ENCODE measurements at places on chromosomes 7 and 10.

DNA sequence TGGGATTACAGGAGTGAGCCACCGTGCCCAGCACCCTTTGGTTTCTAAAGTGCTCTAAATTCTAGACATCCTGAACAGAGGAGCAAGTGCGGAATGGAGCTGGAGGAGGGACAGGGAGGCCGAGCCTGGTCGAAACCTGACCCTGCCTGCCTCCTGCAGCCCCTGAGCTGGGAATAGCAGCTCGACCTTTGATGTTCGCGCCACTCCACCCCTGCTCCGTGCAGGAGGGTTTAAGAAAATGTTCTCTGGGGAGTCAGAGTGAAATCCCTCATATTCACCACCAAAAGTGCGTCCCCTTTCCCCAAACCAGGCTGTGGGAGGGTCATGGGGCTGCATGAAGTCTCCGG lies 1.8 kb downstream of the PGAM2 start:
- no peak for DNase-seq

DNA sequence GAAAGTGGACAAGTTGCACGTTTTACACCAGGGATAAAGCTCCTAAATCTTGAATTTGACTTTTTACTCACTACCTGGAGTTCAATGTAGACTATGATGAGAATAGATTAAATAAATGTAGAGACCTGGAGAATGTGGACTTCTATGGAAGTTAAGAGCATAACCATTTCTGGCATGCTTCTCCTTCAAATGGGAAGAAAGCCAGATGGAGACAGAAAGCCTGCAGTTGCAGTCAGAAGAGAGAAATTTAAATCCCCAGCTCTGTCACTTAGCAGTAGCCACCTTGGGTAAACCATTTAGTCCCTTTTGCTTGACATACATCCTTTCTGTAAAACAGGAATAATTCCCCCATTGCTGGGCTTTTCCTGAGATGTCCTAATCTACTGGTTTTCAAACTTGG lies 355.3 kb upstream of the AUTS2 start:
- peak; percentile 5 for DNase-seq

GRCh38 chr10:91700788-91701444 lies 68.0 kb upstream of the PPP1R3C start:
- no peak for DNase-seq

GRCh38 chr10:125060826-125061556 lies 99.4 kb downstream of the CTBP2 start:
- DNase-seq, result peak; percentile 85

DNA sequence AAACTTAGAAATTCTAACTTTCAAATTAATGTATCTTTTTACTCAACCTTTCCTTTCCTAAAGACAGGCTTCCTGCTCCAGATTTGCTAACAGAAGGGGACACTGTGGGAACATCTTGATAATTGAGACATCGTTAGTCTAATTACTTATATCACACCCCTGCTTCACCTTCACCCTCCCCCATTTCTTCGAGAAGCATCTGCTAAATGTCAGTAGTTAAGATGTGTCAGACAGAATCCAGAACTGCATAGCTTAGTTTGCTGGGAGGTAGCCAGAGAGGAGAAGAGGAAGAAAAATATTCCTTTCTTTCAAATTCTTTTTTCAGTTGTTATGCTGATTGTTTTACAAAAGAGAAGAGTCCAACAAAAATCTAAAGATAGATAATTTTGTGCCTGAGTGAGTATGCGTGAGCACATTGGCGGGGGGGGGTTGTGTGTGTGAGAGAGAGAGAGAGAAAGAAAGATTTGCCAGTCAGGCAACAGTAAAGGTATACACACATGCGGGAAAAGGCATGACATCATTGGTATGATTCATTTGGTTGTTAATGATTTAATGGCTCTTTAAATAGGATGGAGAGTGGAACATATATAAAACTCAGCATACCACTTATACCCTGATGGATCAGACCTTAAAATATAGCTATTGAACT lies 192.4 kb downstream of the PTN start:
- no peak for DNase-seq

DNA sequence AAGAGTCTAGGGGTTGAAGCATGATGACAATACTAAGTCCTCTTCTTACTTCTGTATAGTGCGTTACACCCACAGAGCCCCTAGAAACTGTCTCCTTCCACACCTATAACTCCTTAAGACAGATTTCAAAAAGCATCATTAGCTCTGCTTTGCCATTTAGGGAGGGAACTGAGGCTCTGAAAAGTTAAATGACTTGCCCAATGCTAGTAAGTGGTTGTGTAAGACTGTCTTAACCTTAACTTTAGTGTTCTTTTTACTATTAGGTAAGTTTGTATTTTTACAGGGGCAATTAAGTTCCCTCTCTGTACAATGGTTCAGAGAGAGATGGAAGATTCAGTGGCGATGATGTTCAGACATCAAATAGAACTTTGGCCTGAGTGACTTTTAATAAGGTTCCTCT lies 72.7 kb upstream of the ASAH2 start:
- DNase-seq, result no peak

GRCh38 chr7:97439637-97440214 lies 292.2 kb upstream of the TAC1 start:
- DNase-seq, result no peak

DNA sequence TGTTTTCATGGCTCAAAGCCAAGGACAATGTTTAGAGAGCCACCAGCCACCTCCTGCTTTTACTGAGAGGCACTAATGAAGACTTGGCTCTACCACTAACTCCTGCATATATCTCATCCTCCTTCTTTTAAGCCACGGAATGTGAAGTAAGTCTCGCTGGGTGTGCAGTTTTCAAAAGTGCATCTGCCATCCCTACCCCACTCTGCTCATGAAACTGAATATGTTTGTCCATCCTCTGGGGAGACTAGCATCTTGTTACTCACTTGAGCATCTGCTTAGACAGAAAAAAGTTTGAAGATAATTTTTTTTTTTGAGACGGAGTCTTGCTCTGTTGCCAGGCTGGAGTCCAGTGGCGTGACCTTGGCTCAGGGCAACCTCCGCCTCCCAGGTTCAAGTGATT lies 40.8 kb downstream of the EPDR1 start:
- no peak for DNase-seq

DNA sequence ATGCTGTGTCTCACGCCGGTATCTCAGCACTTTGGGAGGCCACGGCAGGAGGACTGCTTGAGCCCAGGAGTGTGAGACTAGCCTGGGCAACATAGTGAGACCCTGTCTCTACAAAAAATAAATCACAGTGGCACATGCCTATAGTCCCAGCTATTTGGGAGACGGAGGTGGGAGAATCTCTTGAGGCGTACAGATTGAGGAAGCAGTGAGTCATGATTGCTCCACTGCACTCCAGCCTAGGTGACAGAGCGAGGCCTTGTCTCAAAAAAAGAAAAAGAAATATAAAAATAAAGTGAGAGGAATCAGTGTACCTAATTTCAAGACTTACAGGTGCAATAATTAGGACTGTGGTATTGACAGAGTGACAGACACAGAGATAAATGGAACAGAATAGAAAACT lies 23.9 kb downstream of the SLC25A40 start:
- no peak for DNase-seq

- DNase-seq, result no peak
These were observed 389.1 kb downstream of the XPNPEP1 start for GRCh38 chr10:109534193-109534592.

GRCh38 chr10:48231178-48231577 lies 43.3 kb downstream of the FRMPD2 start:
- no peak for DNase-seq

DNA sequence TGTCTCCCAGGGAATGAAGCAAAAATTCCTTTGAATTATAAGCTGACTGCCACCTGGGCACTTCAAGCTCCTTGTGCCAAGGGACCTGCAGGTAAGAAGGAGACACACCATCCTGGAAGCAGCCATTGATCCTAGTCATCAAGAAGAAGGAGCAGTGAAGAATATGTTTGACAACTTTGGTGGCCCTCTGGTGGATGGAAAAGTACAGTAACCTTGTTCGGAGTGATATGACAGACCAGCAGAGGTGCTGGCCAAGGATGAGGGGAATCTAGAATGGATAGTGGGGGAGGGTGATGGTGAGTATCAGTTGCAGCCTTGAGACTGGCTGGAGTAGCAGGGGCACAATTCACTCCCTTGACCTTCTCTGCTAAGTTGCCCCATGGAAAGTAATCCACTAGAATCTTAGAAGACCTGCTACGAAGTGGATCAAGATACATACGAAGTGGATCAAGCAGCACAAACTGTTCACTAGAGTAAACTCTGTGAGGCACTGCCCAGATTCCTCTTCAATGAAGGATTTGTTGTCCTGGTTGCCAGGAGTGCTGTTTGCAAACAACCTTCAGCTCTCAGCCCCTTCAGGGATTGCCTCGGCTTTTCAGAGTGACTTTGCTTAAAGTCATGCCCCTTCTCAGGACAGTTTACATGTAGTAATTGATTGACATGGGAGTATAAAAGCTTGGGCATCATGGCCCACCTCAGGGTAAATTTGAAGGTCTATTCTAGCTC lies 44.8 kb upstream of the ORC5 start:
- no peak for DNase-seq

GRCh38 chr10:105023211-105024111 lies 382.4 kb downstream of the SORCS3 start:
- DNase-seq, result no peak

- peak; percentile 79 for DNase-seq
These were observed 14.0 kb downstream of the DNAJB12 start for GRCh38 chr10:72340510-72341261.

- no peak for DNase-seq
These were observed 4.9 kb downstream of the PKD2L1 start for GRCh38 chr10:100325158-100325557.

GRCh38 chr7:96102096-96102811 lies 219.6 kb downstream of the SLC25A13 start:
- DNase-seq, result no peak

GRCh38 chr10:60508037-60508436 lies 118.4 kb upstream of the ANK3 start:
- no peak for DNase-seq

DNA sequence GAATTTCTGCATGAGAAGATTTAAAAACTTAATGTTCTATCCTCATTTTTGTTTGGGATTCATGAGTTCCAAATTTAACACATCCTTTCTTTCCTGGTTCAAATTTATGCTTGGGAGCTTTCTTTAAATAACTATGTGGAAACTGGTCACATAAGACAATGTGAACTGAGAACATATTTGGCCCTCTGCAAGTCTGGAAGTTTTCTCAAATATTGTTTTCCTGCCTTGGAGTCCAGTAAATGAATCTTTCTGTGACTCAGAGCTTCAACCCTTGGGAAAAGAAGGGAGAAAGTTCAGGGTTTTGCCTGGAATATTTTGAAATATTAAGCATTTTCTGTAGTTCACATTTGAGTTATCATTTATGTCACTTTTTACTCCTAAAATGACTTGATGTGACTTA lies 559.0 kb upstream of the NRP1 start:
- DNase-seq, result no peak

DNA sequence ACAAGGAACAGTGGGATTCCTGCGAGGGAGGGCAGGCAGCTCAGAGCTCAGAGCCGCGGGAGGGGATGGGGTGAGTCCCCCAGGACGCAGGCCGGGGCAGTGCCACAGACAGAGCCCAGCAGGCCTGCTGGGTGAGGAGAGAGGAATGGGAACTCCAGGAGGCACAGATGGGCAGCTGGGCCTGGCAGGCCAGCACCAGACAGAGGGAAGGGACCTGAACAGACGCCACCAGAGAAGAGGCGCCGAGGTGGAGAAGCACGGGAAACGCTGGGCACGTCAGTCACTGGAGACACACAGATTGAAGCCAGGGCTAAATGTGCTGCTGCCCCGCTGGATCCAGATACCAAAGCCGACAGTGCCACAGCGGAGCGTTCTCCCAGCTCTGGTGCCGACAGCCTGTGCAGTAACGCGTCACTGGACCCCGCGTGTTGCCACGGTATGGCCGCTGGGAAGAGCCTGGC lies 225.8 kb downstream of the MAD1L1 start:
- no peak for DNase-seq

DNA sequence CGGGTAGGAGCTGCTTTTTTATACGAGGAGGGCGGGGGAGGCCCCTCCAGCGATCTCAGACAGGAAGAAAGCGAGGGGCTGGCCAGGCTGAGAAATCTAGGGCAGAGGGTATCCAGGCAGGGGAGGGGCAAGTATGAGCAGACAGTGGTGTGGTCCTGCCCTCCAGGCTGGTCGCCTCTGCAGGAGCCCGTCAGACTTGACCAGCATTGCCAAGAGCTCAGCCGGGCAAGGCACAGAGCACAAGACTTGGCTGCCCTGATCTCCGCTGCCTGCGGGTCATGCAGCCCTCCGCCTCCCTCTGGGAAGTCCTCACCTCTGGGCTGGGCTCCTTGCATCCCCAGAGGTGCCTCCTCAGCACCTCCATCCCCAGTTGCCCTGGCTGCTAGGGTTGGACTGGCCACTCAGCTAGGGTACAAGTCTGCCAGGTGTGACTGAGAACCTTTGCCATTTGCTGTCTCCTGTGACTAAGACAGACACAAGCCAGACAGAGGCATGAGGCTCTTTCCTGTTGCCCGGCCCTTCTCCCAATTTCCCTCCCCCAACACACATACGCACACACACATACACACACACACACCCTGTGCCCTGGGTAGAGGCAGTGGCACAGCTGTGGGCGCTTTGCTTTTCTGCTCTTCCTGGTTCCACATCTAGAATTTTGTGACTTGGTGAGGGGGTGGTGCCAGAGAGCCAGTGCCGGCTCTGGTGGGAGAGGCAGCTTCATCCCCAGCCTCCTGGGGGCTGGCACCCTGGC lies 59.1 kb upstream of the PPIF start:
- DNase-seq, result no peak

- DNase-seq, result no peak
These were observed 18.3 kb downstream of the KLLN start for GRCh38 chr10:87844837-87845623.

GRCh38 chr10:46035923-46036849 lies 5.8 kb upstream of the NCOA4 start:
- DNase-seq, result no peak

DNA sequence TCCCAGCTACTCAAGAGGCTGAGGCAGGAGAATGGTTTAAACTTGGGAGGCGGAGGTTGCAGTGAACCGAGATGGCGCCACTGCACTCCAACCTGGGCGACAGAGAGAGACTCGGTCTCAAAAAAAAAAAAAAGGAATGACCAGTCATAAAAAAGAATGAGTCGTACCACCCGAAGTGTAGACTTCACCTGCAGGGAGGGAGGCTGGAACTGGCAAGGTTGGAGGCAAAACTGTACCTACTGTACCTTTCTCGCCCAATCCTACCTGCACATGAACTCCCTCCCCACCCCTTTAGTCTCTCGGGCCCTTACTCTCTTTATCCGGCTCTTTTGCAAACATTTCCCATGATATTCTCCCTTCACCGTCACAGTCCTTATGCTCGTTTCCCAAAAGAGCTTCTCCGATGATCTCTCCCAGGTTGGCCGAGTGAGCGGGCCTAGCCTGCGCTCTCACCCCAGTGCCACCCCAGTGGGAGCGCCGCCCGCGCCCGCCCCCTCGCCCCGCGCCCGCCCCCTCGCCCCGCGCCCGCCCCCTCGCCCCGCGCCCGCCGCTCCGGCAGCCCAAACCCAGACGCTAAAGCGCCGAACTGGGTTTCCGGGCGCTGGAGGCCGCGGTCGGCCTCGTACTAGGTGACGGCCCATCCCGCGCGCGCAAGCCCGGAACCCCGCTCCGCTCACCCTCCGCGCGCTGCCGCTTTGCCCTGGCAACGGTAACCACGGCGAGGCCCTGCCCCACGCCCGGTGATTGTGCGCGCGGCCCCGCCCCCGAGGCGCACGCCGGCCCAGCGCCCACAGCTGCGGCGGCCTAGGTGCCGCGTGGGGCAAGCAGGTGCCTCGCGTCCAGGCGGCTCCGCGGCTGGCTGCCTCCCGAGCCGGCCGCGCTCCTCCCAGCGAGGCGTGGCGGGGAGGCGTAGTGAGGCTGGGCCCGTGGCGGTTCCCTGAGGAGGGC lies at the start of gene SMKR1:
Gene SMKR1 (plus strand): TSS at position 772 of the 948 bp plus-strand sequence. CDS start 294 bp downstream, outside the sequence.
- DNase-seq, result peak; percentile 69
